CD8-positive, alpha-beta memory T cell (primary cell): ENCODE measurements at places on chromosomes 7 and 10. TPM values are rescaled to one million over a fixed set of nuclear protein-coding genes. Genes with fewer than 3 reads are reported as not detected.

STAG3 gene
- polyA plus RNA-seq = 1.5 TPM

FGFR2 gene
- 1.3 TPM for polyA plus RNA-seq

MMRN2 gene
- not detected for polyA plus RNA-seq

AGK gene
- polyA plus RNA-seq = 42.8 TPM

LRRC18 gene
- not detected for polyA plus RNA-seq

GPR15LG gene
- polyA plus RNA-seq = not detected

EBLN1 gene
- polyA plus RNA-seq = not detected

LAMB1 gene
- 0.44 TPM for polyA plus RNA-seq

CYP3A5 gene
- polyA plus RNA-seq = 0.16 TPM

SFTPD gene
- polyA plus RNA-seq = not detected

DNA sequence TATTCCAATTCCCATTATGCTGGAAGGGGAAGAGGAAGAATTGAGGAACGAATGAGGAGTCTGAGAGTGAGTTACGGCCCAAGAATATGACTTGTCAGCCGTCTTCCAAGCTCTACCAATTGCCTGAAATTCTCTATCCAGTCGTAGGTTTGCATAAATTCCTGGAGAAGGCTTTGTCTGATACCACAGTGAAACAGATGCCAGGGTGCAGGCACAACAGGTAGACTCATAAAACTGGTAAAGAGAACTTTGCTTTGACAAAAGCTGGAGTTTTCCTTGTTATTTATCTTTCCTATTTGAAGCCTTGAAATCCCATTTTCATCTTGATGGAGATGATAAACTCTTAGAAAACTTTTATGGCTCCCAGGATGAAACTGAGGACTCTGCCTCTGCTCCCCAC lies 251.2 kb downstream of the KCNMA1 start:
- no peak for DNase-seq

- DNase-seq = no peak
These were observed 2.4 kb downstream of the PTF1A start for GRCh38 chr10:23194471-23194965.

DNA sequence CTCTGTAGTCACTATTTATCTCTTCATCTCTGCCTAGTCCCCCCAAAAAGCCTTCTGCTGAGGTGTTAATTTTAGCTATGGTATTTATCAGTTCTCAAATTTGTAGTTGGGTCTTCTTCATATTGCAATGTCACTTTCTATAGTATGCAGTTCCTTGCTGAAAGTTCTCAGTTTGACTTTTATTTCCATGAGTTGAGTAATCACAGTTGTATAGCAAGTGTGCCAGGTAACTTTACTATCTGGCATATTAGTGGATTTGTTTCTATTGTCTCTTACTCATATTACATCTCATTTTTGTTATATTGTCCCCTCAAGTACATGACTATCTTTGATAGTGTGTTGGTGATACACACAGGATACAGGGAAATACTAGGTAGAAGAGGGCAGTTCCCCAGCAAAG lies 152.8 kb downstream of the CUBN start:
- no peak for DNase-seq

DNA sequence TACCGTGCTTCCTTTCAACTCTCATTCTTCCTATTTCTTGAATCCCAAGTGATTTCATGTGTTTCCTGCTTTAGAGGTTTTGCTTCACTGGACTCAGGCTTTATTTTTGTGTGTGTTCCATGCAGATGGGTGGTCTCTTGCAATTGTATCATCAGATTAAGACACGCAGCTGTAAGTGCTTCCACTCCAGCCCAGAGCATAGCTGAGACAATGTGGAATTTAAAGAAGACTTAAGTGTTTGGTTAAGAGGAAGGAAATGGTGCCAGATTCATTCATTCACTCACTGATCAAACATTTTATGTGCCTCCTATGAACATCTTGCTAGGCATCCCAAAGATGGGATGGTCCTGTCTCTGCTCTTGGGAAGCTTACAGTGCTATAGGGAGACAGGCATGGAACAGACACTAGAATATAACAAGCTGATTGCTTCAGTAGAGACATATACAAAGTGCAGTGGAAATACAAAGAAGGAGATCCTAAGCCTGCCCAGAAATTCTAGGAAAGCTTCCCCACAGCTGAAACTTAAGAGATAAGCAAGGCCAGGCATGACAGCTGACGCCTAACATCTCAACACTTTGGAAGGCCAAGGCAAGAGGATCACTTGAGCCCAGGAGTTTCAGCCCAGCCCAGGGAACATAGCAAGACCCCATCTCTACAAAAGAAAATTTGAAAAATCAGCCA lies 46.1 kb upstream of the LRRC17 start:
- no peak for DNase-seq

DNA sequence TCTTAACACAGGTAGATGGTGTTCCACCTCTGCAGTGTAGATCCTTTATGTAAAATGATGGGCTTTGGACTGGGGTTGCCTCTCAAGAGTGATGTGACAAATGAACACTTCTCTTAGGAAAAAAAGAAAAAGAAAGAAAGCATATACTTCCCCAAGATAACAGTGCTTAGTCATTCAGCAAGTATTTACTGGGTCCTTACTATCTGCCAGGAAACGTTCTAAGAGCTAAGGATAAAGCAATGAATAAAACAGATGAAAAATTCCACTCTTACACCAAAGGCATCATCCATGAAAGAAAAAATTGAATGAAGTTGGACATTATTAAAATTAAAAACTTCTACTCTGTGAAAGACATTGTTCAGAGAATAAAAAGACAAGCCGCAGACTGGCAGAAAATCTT lies 177.3 kb downstream of the C7orf25 start:
- DNase-seq = no peak

DNA sequence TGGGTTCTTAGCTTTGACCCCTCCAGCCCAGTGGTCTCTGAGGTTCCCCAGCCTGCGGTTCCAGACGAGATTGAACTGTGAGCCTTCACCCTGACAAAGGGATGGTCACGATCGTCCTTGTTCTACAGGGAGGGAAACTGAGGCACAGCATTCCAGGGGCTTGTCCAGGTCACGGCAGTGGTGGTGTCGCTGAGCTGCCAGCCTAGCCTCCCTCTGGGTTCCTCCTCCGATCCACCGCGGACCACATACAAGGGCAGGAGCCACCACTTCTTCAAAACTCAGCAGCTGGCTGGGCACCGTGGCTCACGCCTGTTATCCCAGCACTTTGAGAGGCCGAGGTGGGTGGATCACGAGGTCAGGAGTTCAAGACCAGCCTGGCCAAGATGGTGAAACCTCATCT lies 35.8 kb downstream of the ELFN1 start:
- no peak for DNase-seq

- DNase-seq = no peak
These were observed 642.1 kb upstream of the GALNT17 start for GRCh38 chr7:70489813-70490212.

- DNase-seq = no peak
These were observed 501.1 kb upstream of the NRP1 start for GRCh38 chr10:33835556-33835955.

DNA sequence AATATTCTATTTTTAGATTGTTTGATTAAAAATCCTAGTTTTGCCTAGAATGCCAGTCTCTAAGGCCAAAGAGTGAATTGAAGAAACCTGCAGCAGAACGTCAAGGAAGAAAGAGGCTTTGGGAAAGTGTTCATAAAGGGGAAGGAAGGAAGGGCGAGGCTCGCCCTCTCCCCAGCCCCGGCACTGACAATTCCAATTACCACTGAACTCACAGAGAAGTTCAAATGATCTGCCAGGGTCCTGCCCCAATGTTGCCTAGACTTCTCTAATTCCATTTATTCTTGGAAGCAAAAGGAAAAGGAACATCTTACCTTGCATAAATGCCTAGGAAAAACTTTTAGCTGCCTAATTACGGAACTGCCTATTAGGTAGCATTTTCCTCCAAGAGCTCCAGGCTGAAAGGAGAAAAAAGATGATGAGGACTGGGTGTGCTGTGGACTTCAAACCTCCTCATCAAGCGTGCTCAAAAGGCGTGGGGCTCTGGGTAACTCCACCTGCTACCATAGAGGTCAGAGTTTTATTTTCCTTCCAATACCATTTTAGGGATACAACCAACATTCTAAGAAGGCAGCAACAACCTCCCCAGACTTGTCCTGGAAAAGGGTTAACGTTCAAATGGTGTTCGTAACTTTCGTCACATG lies 134.5 kb downstream of the PKD1L1 start:
- no peak for DNase-seq

GRCh38 chr10:86644152-86644793 lies 10.1 kb upstream of the OPN4 start:
- DNase-seq = no peak

GRCh38 chr7:437329-438251 lies 82.1 kb downstream of the PDGFA start:
- no peak for DNase-seq

- no peak for DNase-seq
These were observed 353.4 kb downstream of the DNAJB6 start for GRCh38 chr7:157690058-157690832.

GRCh38 chr7:96637522-96637921 lies 72.1 kb downstream of the SEM1 start:
- DNase-seq = no peak

DNA sequence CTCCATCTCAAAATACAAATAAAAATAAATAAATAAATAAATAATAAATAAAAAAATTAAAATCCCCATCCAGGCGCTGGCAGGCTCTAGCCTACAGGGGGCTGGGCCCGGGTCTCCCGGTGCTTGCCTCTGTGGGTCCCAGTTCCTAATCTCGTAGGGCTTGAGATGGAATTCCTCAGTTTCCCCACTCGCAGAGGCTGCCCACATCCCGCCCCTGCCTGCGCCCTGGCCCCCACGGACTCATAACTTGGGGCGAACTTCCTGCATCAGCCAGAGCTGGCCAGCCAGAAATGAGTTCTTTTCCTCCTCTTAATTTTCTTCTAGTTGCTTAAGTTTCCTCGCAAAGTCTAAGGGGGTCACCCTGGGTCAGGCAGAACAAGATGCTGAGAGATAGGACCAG lies 22.0 kb upstream of the SRRM3 start:
- DNase-seq = no peak

DNA sequence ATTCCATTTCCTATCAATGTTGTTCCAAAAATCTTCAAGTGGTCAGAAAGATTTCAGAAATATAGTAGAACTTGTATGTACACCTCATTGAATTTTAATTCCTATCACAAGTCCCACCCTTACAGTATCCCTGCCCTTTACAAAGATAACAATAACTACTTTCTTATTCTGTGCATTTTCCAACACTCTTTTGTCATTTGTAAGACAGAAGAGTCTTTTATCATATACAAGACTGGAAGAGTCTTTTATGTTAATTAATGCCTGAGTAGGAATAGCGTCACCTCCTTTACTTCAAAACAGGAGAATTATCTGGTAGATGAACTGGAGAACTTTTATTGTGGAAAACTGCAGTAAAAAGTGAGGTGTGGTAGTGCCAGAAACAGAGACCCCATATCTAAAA lies 193.9 kb upstream of the SEMA3C start:
- no peak for DNase-seq

GRCh38 chr7:47803846-47804245 lies 144.4 kb downstream of the PKD1L1 start:
- no peak for DNase-seq
